ENCODE measurements at places on chromosomes 12 and 14. TPM values are rescaled to one million over a fixed set of nuclear protein-coding genes. Genes with fewer than 3 reads are reported as not detected.

ESYT1 gene
- total RNA-seq = 35.2 TPM

FGF6 gene
- total RNA-seq = not detected

DNA sequence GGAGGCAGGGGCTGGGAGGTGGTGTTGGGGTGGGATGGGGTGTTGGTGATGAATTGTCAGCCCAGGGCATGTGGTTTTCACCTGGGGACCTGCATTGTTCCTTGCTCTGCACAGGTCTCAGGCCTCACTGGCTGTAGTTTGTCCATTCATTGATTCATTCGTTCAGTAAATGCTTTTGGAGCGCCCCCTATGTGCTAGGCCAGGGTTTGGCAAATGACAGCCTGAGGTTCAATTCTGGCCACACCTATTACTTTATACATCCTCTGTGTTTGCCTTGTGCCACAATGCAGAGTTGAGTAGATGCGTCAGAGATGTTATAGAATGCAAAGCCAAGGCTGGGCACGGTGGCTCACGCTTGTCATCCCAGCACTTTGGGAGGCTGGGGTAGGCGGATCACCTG is 4.7 kb downstream of the ADCK1 start:
- DNase-seq = no peak

DNA sequence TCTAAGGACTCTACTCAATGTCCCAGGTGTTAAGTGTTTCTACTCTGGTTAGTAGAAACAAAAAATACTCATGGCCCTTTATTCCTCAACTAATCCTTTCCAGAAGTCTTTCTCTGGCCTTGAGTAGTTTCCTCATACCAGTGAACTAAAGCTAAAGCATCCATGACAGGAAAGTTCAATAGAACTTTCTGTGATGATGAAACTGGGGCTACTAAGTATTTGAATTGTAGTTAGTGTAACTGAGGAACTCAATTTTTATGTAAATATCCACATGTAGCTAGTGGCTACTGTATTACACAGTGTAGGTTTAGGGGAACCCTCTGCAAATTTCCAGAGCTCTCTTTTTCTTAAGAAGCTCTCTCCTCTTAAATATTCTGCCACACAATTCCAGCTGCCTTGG is 63.7 kb downstream of the R3HDM2 start:
- no peak for DNase-seq

GLIPR1L1 gene
- not detected for total RNA-seq

GZMH gene
- 0.56 TPM for total RNA-seq

OR11H6 gene
- total RNA-seq = not detected

- no peak for DNase-seq
Observed at GRCh38 chr12:109487181-109488050, 10.0 kb downstream of the UBE3B start.
